ENCODE measurements at places on chromosomes 6 and 20.

DNA sequence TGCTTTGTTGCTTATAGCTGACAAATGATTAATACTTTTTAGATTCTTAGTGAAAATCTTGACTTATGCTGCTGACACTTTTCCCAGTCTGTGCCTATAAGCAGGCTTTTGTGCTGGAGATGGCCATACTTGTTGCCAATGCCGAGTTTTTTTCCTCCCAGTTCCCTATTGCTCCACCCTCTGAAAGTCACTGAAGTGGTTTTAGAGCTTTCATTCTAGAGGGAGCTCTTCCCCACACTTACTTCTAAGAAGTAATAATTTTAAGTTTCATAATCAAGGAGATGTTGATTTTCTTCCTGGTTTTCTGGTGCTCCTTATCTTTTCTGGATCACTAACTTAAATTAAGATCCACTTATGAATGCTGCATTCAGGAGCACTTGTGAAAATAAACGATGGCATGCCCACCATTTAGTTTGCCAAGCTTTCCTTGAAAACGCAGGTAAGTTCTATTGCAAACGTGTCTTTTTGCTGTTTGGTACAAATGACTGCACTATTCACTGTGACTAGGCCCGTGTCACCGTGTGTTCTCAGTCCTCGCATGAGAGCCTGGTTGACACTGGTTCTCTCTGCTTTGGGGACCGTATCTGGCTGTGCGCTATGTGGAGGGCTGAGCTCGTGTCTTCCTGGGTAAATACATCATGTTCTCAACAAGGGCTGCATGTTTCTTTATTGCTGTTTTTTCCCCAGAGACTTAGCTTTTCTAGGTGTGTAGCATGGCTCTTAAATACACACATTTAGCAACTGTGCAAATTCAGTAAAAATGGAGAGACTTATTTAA, 50.2 kb downstream of the GFRA4 start:
- DNase-seq = no peak

DNA sequence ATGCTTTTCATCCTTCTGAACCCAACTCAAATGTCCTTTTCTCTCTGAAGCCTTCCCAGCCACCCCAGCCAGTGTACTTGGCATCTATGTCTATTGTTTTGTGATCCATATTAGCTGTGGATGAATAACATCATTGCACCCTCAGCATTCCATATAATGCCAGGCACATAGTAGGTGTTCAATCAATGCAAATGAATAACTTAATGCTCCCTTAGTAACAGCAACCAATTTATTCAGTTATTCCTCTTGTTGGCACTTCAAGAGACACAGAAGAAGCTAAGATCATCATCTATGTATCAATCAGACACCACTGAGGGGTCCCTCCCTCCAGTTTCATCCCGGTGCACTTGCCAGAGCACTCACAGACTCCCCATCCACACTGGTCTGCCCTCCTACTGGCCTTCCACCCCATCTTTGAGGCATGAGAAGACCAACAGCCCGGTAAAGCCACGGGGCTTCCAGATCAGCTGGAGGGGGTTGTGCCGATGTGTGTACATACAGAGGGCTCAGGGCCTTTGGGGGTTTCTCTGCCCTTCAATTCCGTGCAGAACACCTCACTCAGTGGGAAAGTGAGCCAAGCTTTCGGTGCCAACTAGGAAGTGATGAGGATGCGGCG, 2.4 kb upstream of the TAF8 start:
- no peak for DNase-seq

DNA sequence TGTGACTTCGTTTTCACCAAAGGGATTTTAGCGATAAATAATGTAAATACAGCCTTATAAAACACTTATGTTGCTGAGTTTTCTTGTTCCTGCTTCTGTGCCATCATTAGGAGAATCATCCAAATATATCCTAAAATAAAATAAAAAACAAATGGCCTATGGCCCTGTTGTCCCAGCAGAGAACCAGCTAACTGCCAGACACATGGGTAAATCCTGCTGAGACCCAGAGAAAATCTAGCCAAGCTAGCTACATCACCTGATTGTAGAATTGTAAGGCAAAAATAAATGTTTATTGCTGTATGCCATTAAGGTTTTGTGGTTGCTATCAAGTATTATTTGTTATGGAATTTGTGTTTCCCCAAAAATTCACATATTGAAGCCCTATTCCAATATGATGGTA, 631.2 kb upstream of the SYNCRIP start:
- DNase-seq = no peak

DNA sequence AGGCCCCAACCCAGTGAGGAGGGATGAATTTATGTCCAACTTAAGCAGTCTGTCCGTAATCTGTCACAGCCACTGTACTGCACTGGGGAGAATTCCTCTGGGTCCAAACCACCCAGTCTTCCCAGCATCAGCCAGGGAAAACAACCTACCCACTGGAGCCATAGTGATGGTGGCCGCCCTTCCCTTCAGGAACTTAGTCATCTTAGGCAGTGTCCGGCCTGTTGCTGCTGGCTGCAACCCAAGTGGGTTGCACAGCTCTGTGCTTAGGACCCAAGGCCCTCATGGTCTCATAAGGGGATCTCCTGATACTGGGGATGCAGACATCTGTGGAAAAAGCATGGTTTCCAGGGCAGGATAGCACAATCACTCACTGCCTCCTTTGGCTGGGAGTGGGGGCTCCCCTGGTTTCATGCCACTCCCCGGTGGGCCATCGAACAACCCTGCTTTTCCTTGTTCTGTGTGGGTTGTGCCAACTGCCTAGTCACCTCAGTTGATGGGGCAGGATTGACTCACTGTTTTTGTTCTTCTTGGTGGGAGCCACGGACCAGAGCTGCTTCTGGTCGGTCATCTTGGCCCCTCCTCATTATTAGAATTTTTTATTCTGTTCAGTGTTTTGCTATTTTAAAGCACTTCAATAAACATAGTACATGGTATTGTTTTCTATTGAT, 591.9 kb downstream of the DOK5 start:
- DNase-seq = no peak

- DNase-seq = no peak
Observed at GRCh38 chr6:52718550-52718949, 44.7 kb downstream of the GSTA2 start.

DNA sequence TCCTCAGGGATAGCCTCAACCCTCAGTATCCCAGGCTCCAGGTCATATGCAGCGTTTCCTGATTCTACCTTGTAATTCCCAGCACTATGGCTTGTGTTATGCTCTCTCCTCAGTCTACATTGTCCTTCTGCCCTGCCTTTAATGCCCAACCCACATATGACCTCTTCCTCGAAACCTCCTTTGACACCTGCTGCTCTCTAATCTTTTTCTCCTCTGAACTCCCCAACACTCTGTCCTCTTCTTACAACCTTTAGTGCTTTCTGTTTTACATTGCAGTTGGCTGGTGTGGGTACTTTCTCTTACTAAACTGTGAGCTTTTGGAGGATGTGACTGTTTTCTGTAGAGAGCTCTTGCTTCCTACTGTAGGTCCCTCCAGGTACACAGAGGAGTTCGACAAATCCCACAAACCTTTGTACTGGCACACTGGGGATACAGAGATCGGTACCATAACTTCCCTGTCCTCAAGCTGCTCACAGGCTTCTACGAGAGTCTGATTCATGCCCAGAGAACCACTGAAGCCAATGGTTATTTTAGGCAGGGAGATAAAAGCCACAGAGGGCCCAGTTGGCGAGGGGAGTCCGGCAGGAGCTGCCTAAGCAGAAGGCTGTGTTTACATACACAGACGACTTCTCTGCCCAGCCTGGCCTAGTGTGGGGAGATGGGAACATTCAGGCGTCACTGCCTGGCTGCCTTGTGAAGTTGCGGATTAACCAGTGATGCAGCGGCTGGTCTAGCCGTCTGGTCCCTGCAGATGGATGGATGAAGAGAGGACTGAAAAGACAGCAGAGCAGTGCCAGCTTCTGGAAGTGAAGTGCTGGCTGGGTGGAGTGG, 8.4 kb upstream of the EPB41L1 start:
- DNase-seq = no peak

DNA sequence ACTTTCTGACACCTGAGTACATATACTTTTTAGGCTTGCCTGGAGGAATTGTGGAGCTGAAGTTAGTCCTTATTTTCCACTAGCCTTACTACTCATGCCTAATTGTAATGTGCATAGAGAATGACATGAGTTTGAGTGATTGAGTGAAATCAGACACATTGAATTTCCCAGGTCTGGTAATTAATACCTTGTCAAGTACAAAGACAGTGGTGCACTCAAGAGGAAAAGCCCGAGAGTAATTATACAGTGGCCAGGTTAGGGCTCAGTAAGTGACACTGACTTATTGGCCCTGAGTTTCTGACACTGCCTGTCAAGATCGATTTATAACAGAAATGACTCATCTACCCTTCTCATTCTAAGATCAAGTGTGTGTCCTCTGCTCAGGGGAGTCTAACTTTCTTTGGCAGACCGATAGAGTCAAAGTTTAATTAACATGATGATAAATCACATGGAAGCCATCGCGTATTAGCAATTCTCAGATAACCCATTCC, 288.3 kb downstream of the TPBG start:
- DNase-seq = no peak

DNA sequence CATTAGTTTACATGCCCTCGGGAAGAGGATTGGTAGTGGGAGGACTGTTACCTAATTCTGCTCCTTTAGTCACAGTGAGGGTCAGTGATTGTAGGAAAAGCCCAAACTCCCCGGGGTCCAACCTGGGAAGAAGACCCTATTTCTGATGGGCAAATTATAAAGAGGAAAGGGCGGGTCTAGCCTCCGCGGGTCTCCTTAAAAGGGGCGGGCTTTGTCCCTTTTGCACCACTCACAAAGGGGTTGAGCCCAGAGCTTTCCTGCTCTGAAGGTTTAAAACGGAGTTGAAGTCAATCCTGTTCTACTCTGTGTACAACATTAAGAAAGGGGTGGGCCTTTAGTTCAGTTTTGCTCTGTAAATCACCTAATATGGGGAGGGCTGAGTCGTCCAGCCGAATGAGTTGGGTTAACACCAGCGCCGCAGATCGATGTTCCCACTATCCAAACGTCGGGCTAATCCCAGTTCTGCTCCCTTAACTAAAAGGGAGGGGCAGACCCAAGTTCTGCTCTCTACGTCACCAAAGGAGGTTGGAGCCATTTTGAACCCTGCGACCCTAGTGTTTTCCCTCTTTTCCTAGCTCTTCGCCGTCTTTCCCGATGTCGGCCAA, 920 bp upstream of the RNF5 start:
- DNase-seq = no peak

DNA sequence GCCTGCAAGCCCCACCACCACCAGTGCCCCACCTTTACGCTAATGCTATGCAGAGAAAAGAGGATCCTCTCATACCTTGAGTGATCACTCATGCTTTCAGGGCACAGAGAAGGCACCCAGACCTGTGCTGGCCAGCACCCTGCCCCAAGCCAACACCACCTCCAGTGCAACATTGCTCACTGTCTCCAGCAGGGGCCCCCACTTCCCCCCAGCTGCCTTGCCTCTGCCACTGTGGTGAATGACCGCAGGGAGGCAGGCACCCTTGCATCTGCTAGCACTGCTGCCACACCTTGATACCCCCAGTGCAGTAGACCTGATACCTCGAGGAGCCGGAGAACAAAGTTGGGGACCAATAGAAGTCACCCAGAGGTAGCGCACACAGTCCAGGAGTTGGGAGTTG, 139.2 kb upstream of the PLN start:
- DNase-seq = no peak

DNA sequence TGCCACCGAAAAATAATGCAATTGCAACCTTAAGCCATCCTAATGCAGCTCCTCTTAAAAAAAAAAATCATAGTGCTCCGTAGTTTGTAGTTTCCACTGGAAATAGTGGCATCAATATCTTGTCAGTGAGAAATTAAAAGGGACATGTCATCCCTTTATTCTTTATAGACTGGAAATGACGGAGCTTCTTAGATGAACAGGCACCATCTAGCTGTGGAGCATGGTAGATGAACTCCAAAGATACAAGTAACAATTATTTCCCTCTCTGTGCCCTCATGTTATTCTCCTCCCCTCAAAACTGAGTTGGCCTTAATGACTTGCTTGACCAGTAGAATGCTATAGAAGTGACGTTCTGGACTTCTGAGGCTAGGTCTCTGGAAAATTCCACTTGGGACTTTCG, 268.1 kb upstream of the SPTLC3 start:
- DNase-seq = no peak

DNA sequence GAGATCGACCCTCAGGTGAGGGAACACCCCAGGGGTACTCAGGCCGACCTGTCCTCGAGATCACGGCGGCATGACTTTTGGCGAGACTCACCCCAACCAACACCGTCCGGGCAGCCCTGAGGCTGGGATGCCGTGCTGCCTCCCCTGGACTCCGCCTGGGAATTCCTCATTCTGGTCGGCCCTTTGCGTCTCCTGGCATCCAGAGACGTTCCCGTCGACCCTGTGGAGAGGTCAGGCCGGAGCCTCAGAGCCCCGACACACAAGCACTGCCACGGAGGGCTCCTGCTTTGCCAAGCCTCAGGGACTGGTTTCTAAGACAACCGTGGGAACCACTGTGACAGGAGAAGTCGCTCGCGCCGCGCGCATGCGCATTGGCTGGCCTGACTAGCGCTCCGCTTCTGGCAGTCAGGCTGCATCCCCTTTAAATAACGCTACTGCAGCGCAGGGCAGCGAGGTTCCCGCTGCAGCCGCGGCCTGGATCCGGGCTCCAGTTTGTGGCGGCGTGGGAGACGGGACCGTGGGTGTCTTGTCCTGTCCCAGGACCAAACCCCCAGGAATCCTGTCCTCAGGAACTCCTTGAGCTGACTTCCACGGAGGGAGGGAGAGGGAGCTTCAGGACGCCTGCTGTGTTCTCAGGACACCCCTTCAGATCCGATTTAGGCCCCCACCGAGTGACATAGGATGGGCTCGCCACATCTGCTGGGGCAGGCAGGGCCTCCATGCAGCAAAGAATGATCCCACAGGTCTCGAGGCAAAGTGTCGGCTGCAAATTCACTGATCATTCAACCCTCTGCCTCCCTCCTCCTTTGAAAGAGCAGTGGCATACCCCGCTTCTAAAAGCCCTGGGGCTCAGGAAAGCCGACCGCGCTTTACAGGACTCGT, 163.2 kb upstream of the ZNF337 start:
- DNase-seq = no peak

- DNase-seq = no peak
Observed at GRCh38 chr6:145044641-145045246, 690.6 kb downstream of the EPM2A start.

GRCh38 chr6:84547341-84547801, 217.0 kb downstream of the TBX18 start:
- no peak for DNase-seq

GRCh38 chr6:47663462-47664216, 34.7 kb upstream of the ADGRF4 start:
- no peak for DNase-seq

DNA sequence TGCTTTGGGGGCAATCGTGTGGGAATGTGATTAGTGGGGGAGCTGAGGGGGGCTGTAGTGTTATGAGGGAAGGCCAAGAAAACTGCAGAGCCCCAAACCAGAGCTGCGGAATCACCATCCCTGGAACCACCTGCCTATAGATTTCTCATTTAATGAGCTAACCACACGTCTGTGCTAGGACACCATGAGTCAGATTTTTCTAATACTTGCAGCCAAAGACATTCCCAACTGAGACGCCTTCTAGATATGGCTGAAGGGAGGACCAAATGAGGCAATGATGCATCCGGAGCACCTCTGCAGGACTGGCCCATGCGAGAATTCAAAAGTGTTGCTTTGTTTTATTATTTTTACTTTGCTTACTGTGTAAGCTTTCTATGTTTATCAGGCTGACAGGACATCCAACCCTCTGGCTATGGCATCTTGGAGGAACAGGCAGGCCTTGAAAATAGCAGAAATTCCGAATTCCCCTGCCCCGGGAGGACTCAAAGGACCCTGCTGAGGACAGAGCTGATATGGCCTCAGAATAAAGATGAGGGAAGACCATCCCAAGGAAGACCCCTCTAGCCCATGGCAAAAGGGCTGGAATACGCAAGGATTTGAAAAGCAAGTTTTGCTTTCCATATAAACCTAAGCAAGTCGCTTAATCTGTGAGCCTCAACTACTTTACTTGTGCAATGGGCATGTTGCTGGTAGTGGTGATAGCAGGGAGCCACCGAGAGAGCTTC, 3.1 kb upstream of the PTGIS start:
- no peak for DNase-seq

Measured in SIG-M5 (cell line).